ENCODE measurements at places on chromosomes 5 and 9.

DNA sequence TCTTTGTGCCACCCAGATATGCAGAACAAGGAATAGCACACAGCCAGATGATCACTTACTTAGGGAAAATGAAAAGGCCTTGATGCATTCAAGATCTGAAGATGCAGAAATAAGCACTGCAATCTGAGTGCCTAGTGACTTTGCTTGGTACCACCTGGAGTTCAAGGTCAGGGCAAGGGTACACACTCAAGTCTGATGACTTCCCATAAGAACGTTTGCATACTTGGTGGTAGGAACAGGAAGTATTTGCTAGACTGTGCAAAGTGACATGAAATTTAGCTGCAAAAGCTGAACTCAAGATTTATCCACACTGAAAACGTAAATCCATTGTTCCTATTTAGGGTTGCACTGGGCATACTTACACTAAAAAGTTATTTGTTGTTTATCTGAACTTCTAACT, 177.1 kb downstream of the PIK3R1 start:
- DNase-seq, result no peak

DNA sequence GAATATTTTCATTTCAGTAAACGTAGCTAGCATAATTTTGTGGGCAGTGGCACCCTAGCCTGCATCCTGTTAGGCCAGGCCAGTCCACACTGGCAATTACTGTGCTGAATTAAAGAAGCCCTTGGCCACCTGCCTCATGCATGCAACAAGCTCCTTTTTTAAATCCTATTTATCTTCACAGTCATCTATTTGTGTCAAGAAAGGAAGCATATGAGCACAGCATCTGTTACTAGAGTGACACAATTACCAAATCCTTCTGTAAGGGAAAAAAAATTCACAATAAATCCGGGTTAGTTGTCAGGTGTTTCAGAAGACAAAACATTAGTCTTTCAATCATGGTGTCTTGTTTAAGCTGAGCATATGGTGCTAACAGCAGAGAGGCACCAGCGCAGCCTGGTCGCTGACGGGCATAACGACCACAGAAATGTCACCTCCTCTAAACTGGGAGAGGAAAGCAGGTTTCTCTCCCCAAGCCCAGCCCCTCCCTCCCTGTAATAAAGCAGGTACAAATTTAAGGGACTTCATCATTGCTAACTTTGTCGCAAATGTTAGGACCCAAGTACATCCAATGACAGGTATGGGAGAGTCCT, 520.6 kb downstream of the CTNND2 start:
- no peak for DNase-seq

DNA sequence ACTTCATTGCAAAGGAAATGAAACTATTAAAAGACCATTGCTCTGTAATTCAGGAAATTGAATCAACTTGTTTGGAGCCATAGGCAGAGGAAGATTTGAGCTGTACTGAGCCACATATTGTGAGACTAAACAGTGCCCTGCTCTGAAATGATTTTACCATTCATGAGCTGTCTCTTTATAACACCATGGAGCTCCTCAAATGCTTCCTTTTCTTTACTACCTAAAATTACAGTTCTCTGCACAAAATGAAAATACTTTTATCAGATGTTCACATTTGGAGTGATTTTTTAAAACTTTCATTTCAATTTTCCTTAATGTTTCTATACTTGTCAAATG, 97.9 kb downstream of the NLN start:
- DNase-seq, result no peak

DNA sequence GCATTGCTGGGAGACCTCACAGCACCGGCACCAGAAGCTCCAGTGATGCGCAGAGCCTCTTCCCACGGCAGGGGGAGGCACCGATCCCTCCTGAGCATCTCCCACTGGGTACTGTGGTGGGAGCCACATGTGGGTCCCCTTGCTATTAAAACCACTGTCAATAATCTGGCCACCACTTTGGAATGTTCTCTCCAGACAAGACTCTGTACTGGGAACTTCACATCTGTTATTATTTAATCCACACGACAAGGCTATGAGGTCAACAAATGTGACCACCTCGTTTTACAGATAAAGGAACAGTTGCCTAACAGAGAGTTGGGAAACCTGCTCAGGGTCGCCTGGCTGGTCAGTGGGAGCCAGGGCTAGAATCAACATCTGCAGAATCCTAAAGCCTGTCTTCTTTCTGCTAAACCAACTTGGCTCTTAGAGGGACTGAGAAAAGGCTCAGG, 72.7 kb downstream of the EPB41L4B start:
- no peak for DNase-seq

GRCh38 chr5:2981652-2982051, 230.2 kb upstream of the IRX2 start:
- DNase-seq, result no peak

DNA sequence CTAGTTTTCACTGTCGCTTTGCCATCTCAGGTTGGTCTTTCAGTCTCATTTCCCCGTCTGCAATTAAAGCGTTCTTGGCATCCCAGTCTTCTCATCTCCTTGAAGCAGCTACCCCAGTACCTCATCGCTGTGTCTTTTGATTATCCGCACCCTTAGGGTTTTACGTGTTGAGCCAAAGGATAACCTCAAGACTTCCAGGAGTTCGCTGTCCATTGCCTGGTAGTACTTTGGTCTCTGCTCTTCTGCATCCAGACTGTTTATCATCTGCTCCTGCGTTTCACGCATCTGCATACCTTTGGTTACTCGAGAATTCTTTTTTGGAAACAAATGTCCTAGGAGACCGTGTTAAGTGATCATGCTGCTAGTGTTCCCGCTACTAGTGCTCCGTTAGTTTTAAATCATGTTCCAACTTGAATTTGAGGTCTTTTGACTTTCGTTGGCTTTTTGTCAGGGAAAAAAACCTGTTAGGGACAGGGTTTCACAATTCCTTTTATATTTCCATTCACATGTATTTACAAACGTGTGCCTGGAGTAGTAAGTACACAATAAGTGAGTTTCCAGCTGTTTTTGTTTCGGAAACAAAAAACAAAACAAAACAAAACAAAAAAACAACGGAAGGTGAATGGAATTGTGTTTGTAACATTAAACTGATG, 888 bp downstream of the RABGAP1 start:
- DNase-seq, result no peak

- no peak for DNase-seq
Measured at GRCh38 chr5:13662626-13663025, 281.9 kb downstream of the DNAH5 start.

DNA sequence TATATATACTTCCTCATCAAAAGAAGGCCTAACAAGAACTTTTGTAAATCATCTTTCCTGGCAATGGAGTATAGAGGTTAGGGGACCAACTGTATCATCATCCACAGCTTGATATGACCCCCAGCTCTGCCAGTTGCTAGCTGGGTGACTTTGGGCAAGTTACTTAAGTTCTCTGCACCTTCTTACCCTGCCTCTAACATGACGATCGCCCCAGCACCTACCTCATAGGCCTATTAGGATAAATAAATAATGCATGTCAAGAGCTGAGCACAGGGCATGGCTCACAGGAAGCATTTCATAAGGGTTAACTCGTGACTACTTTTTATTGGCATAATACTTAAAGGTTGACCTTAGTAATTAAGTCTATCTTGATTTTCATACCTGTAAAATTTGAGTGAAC, 29.4 kb upstream of the FGF1 start:
- DNase-seq, result no peak

DNA sequence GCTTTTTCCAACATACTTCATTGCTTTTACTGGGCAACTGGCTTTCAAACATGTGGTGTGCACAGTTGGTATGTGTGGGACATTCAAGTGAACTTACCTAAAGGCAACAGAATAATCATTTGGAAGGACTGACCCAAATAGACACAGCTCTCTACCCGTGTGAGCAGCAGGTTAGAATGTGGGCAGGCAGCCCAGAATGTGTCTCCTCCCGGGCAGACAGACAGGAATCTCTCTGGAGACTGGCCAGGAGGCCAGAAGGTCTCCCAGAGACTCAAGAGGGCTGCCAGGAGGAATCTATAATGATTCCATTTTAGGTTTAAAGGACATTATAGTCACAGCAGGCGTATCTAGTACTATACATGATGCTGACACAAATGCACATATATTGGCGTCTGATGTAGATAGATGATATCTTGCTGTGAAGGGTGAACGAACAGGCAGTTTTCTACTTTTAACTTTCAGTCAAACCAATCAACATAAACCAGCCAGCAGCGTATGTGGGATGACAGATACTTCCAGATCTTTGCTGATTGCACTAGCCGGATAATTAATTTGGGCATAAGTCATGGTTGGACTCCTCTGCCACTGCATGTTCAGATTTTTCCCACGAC, 297.4 kb upstream of the ZNF608 start:
- DNase-seq, result peak; percentile 78

GRCh38 chr9:38641985-38642864, 21.8 kb upstream of the ANKRD18A start:
- DNase-seq, result no peak

- DNase-seq, result no peak
Measured at GRCh38 chr9:132048201-132048600, 31.5 kb downstream of the MED27 start.

DNA sequence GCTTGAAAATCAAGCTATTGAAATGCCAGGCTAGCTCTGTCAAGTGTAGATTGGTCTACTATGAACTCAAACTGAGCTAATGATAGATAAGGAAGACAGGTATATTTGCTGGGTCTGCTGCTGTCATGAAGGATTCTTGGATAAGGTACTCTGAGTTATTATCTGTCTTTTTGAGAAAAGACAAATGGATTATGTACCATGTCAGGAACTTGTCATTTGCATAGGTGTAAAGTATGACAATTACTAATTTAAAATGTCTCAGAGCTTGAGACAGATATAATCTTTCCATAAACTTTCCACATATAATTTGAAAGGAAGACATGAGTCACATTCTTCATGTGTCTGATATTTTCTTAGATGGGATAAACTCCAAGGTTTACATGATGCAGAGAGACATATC, 594.1 kb upstream of the PTPRD start:
- DNase-seq, result no peak

DNA sequence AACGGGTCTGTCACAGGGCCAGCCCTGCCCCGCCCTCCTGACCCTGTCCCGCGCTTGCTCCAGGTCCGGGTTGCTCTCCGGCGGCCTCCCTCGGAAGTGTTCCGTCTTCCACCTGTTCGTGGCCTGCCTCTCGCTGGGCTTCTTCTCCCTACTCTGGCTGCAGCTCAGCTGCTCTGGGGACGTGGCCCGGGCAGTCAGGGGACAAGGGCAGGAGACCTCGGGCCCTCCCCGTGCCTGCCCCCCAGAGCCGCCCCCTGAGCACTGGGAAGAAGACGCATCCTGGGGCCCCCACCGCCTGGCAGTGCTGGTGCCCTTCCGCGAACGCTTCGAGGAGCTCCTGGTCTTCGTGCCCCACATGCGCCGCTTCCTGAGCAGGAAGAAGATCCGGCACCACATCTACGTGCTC, 4.2 kb downstream of the B4GALT7 start:
- no peak for DNase-seq

- no peak for DNase-seq
Measured at GRCh38 chr5:126965061-126965475, 65.3 kb downstream of the MARCHF3 start.

GRCh38 chr5:32583582-32584232, 1.6 kb upstream of the SUB1 start:
- no peak for DNase-seq

GRCh38 chr5:129746876-129747275, 1.0 kb upstream of the MINAR2 start:
- DNase-seq, result no peak

DNA sequence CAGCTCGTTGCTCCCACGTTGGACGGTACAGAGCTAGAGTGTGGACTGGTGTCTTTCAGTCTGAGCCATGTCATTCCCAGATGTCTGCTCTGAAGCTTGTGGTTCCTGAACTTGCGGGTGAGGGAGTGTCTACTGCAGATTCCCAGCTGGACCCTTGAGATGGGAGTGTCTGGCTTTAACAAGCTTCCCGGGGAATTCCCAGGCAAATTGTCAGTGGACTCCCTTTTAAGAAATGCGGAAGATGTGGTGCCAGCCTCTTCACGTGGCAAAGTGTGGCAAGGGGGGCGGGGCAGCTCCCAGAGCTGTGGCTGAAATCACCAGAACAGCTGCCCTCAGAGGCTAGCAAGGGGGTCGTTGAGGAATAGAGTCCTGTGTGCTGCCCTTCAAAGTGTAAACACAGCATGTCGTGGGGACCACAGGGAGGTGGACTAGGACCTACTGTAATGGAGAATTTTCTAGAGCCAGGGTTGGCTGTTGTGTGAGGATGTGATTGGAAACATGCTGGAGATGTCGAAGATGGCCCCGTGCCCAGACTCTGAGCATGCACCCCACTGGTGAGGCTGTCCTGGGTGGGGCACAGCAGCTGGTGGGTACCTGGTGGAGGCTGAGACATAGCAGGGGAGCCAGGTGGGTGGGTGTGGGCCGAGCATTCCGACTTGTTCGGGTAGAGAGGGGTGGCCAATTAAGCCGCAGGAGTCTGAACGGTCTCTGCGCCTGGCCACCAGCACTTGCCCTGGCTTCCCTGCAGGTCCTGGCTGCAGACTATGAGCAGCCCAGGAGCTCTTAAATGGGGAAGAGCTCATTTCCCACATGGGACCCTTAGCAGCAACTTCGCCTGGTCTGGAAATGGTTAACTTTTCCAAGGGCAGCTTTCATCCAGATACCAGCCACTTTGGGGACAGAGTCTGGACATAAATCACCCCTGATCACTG, 37.4 kb downstream of the PRRX2 start:
- DNase-seq, result no peak

- no peak for DNase-seq
Measured at GRCh38 chr9:100125236-100125635, 26.2 kb downstream of the INVS start.

DNA sequence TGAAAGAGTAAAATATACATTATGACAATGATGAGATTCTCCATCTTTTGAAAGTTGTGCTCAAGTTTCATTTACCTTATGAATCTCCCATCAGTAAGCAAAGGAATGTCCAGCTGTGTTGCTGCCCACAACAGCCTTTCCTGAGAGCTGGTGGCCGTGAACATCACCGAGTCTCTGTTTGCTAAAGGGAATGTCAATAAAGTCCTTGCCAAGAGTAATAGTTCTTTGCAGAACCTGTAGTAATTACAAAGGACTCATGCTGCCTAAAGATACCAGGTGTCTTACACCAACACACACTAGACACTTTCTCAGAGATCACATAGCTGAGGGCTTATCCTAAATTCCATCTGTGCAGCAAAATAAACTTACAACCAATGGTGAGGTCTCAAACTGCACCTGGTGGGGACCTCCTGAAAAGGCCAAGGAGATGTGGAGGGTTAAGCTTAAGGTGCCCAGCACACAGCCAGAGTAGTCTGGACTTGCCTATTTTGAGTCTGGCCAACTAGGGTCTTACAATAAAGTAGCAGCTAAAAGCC, 111.1 kb upstream of the DAPK1 start:
- DNase-seq, result no peak

DNA sequence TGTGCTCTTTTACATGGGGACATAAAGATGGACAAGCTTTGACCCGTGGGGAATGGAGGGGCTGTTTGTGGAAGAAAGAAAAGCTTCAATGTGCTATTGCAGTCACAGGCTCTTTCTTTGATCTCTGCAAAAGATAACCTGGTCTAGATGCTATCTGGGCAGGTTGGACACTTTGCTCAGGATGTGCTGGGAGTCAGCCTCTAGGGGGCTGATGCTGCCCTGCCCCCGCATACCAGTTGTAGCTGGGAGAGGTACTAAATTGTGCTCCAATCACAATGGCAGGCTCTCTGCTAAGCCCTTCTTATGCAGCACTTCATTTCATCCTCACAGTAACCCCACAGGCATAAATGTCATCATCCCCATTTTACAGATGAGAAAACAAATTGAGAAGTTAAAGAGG, 67.2 kb downstream of the PSD2 start:
- DNase-seq, result no peak

- no peak for DNase-seq
Measured at GRCh38 chr9:121253821-121254501, 14.0 kb upstream of the GSN start.

All from left ventricle myocardium inferior (tissue), 1 donor.